Cerebellar nuclear complex (tissue), 1 donor: ENCODE measurements at places on chromosomes 5 and 9.

- DNase-seq, result no peak
Measured at GRCh38 chr9:87609002-87609401, 111.3 kb downstream of the DAPK1 start.

DNA sequence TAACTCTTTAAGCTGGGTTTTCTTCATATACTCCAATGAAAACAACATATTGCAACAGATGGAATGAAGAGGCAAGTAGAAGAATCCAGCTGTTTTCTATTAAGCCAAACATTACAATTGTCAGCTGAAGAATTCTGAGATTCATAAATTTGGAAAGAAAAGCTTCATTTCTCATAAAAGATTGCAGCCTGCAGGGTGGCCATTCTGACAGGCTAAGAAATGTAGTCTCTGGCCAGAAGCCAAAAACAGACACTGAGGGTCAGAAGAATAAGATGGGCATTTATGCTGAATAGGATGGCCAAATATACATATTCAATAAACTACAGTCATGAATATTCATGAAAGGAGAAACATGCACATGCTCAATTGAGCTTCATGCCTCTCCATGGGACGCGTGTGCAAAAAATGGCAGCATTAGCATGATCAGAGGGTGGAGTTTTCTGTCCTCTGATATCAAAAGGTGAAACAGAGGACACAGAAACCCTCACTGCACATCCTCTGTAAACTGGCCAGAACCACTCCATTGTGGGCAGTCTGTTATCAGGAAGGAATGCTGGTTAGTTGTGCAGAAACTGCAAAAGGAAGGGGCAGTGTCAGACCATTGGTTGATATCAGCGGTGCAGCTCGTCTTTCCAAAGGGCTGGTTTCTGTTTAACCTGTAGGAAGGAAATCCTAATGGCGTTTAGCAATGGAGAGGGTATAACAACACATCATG is 50.2 kb downstream of the FXN start:
- no peak for DNase-seq

GRCh38 chr5:113343343-113343742 is 91.4 kb downstream of the TSSK1B start:
- DNase-seq, result no peak

GRCh38 chr5:160929360-160929759 is 77.3 kb upstream of the ATP10B start:
- no peak for DNase-seq

- no peak for DNase-seq
Measured at GRCh38 chr5:82397741-82398320, 119.7 kb upstream of the RPS23 start.

DNA sequence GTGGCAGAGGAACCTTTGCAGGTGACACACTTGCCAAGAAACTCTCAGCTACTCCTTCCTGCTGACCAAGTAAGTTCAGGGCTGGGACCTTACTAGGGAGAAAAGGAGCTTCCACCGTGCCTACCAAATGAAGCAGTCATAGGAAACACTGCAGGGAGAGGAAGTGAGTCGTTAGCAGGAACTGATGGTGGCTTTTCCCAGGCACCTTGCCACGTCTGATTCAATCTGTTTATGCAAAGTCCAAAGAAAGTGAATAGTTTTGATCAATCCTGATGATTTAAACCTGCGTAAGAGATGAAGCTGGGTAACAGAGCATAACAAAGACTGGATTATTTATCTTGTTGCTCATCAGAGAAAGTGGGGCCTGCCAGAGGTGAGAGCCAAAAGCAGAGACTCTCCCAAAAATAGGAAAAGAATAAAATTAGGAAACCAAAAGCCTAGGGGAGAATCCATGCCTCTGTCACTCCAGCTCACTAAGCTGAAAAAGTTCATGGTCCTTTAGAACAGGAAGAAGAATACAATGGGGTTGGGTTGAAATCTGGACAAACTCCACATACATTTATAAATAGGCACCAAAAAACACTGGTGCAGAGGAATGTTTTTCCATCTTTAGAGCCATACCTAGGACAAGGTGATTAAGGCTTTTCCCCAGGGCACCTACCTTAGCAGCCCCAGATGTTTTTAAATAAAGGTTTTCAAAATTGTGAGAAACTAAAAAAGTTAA is 9.3 kb upstream of the PFDN1 start:
- DNase-seq, result no peak

DNA sequence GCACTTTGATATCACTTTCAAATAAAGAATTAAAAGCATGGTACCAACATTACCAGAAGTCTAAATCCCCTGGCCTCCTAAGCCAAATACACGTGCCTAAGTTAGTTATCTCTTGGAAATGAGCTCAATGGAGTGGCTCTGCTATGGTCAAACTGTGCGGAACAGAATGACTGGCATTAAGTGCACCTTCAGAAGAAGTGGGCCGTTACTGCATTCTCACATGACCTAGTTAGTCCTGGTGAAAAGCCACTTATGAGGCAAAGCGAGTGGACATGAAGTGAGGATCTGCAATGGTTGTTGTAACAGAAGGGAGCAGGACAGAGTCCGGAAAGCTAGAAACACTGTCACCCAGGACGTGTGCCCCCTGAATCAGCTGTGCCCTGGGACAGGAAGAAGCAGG is 633.1 kb downstream of the IRX1 start:
- DNase-seq, result no peak
